ENCODE measurements at places on chromosomes 7 and 10.

DNA sequence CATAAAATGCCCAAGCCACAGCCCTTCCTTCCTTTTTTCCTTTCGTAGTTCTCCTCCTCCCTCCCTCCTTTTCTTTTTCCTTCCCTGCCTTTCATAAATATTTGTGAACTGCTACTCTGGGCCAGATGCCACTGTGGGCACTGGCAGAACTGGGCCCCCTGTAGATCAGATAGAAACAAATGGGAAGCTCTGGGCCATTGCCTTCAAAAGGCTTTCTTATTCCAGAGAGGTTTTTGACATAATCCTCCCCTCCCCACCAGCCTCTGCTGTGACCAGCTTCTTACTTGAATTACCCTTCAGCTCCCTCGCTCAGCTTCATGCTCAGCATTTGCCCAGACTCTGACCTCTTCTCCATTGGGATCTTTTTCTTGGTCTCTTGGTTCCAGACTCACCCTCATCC, 886.8 kb downstream of the LRMDA start:
- no peak for DNase-seq

GRCh38 chr7:17101207-17101696, 197.2 kb upstream of the AHR start:
- no peak for DNase-seq

- no peak for DNase-seq
Measured at GRCh38 chr7:2201686-2202360, 30.9 kb downstream of the MAD1L1 start.

DNA sequence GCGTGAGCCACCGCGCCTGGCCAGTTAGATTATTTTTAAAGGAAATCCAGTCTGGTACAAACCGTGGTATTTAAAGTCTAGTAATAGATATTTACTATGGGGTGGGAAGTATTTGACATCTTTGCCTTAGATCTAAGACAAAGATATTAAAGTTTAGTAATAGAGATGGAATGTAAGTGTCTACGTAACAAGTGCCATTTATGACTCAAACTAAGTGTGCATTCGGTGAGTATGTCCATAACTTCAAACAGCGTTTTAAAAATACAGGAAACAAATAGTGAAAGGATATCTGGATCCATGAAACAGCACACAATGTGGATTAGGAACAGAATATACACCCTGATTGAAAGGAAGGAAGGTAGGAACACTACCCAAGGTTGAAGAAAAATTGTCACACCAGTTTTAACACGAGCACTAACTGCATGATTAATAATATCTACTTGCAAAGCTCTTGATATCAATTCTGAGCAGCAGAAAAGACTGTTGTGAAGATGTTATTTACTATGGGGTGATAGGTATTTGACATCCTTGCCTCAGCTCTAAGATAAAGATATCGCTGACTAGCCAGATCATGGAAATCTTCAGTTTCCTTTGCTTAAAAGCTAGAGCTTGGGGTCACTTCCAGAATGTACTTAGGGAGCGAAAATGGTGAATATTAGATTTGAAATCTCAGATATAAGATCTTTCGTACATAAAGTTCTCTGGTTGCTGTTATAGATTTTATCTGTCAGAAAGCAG, 48.7 kb downstream of the EPC1 start:
- no peak for DNase-seq
